ENCODE measurements at places on chromosomes 1 and 21. TPM values are rescaled to one million over a fixed set of nuclear protein-coding genes. Genes with fewer than 3 reads are reported as not detected.

GRCh38 chr1:30425046-30425445 lies 298.3 kb downstream of the MATN1 start:
- peak; percentile 28 for DNase-seq
- no peak overlapping the region for H3K4me3 ChIP-seq
- H3K36me3 ChIP-seq: no peaks in the 10 kb centered on the region
- no peaks in the 10 kb centered on the region for H3K27me3 ChIP-seq

DNA sequence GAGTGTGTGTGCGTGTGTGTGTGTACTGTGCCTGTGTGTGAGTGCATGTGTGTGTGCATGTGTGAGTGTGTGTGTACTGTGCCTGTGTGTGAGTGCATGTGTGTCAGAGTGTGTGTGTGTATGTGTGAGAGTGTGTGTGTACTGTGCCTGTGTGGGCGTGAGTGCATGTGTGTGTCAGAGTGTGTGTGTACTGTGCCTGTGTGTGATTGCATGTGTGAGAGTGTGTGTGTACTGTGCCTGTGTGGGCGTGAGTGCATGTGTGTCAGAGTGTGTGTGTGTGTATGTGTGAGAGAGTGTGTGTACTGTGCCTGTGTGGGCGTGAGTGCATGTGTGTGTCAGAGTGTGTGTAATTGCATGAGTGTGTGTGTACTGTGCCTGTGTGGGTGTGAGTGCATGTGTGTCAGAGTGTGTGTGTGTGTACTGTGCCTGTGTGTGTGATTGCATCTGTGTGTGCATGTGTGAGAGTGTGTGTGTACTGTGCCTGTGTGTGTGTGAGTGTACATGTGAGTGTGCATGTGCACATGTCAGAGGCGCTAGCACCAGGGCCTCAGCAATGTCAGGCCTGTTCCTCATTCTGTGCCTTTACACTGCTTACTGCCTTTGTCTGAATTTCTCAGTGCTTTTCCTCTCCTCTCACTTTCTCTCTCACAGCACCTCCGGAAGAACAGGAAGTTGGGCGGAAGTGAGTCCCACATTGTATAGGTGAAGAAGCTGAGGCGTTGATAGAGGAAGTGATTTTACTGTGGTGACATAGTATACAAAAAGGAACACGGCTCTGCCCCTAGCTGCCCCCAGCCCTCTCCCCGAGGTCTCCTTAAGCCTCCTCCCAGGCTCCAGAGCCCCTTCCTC lies 4.9 kb downstream of the SLC5A9 start:
- H3K27ac ChIP-seq: no peak overlapping the region
- H3K36me3 ChIP-seq: no peaks in the 10 kb centered on the region
- no peak for DNase-seq
- no peaks in the 10 kb centered on the region for H3K27me3 ChIP-seq

DNA sequence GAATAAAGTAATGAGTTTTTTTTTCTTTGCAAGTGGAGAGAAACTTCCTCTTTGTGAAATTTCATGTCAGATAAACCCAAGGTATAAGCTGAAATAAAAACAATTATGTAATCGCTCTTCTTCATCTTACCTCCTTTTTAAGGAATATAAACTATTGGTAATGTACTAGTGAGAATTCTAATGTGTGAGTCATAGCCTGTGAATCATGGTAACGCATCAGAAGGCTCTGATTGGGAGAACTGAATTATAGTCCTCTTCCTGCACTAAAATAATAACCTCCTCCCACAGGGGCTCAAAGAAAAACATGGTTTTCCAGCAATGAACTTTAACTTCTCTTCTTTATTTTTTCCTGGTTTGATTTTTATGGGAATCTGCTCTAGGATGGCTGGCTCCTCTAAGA lies 57.1 kb upstream of the COX20 start:
- no peak overlapping the region for H3K27ac ChIP-seq
- no peaks in the 10 kb centered on the region for H3K27me3 ChIP-seq
- no peak overlapping the region for H3K4me3 ChIP-seq
- no peaks in the 10 kb centered on the region for H3K36me3 ChIP-seq
- no peaks in the 10 kb centered on the region for H3K4me1 ChIP-seq
- DNase-seq: no peak

- DNase-seq: no peak
- H3K4me1 ChIP-seq: no peaks in the 10 kb centered on the region
- H3K27ac ChIP-seq: no peak overlapping the region
Measured at GRCh38 chr1:63896755-63897154, 122.9 kb downstream of the ROR1 start.

- no peak overlapping the region for H3K4me3 ChIP-seq
- H3K36me3 ChIP-seq: no peaks in the 10 kb centered on the region
- no peaks in the 10 kb centered on the region for H3K4me1 ChIP-seq
- DNase-seq: no peak
- no peaks in the 10 kb centered on the region for H3K27me3 ChIP-seq
Measured at GRCh38 chr1:14115976-14116375, 416.0 kb downstream of the PRDM2 start.

GRCh38 chr1:54095546-54096226 lies 42.3 kb downstream of the TCEANC2 start:
- no peak for DNase-seq
- H3K27ac ChIP-seq: no peak overlapping the region
- no peaks in the 10 kb centered on the region for H3K4me1 ChIP-seq
- H3K36me3 ChIP-seq: no peaks in the 10 kb centered on the region
- no peak overlapping the region for H3K4me3 ChIP-seq
- no peaks in the 10 kb centered on the region for H3K27me3 ChIP-seq

DNA sequence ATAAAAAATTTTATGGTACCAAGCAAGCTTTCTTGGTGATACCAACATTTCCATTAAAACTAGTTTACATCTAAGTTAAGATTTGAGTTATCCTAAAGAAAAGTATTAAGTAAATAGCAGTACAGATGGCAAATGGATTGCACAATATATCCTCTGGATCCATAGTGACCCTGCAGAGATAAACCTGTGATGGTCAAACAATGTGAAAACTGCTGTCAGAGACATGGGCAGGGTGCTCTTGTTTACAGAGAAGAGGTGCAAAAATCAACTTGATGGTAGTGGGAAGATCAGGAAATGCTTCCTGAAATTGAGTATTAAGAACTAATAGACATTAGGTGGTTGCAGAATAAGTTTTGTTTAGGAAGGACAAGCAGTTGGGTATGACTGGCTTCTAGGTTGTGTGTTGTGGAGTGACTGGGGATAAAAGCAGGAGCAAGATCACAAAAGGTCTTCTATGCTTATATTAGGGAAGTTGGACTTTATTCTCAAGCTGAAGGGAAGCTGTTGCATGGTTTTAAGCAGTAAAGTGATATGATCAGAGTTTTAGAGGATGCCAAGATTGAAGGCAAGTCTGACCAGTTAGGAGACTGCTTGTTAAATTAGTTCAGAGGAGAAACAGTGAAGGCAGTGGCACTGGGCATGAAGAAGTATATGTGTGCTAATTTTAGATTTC lies 9.9 kb downstream of the TTC3 start:
- no peaks in the 10 kb centered on the region for H3K27me3 ChIP-seq
- no peaks in the 10 kb centered on the region for H3K36me3 ChIP-seq
- no peaks in the 10 kb centered on the region for H3K4me1 ChIP-seq
- H3K4me3 ChIP-seq: no peak overlapping the region
- no peak for DNase-seq

DNA sequence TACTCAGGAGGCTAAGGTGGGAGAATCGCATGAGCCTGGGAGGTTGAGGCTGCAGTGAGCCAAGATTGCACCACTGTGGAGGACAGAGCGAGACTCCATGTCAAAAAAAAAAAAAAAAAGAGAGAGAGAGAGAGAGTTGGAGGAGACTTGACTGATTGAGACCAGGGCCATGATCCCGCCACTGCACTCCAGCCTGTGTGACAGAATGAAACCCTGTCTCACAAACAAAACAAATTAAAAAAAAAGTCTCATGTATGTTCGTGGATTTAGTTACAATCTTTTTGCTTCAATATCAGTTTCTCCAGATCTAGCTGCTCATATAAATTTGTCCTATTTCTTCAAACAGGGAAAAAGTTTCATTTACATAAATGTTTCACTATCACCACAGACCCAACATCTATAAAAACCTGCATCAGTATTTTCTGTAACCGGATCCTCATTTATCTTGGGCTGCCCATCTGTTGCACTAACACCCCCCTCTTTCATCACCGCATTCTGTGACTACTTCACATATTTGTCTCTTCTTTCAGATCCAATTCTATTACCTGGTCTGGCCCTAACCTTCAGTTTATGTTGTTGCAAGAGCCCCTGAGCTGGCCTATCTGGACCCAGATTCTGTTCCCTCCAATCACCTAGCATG lies 127.0 kb downstream of the GREM2 start:
- H3K27me3 ChIP-seq: no peaks in the 10 kb centered on the region
- H3K4me3 ChIP-seq: no peak overlapping the region
- DNase-seq: no peak
- no peaks in the 10 kb centered on the region for H3K36me3 ChIP-seq
- no peaks in the 10 kb centered on the region for H3K4me1 ChIP-seq

DNA sequence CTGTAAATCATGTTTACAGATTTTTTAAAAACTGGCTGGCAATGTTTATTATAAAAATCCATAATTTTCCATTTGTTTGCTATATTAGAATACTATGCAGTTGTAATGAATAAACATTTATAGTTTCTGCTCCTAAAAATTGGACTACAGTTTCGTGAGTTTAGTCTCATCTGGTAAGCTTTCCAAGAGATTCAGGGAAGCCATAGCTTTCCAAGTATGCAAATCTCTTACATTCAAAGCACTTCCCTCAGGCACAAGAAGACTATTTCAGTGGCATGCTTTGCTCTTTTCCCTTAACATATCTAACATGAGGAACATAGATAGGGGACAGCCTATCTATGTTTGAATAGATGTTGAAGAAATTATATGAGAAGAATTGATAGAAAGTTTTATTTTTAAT lies 77.2 kb downstream of the ADGRL2 start:
- DNase-seq: no peak
- no peak overlapping the region for H3K27ac ChIP-seq
- no peaks in the 10 kb centered on the region for H3K27me3 ChIP-seq
- H3K36me3 ChIP-seq: no peaks in the 10 kb centered on the region
- no peaks in the 10 kb centered on the region for H3K4me1 ChIP-seq
- no peak overlapping the region for H3K4me3 ChIP-seq

GRCh38 chr1:58575551-58576324 lies 1.3 kb downstream of the TACSTD2 start:
- no peaks in the 10 kb centered on the region for H3K4me1 ChIP-seq
- peak overlapping the region; percentile 37 for H3K4me3 ChIP-seq
- no peaks in the 10 kb centered on the region for H3K27me3 ChIP-seq
- no peaks in the 10 kb centered on the region for H3K36me3 ChIP-seq

- no peak overlapping the region for H3K4me3 ChIP-seq
- no peak overlapping the region for H3K27ac ChIP-seq
- H3K4me1 ChIP-seq: no peaks in the 10 kb centered on the region
- no peaks in the 10 kb centered on the region for H3K36me3 ChIP-seq
- H3K27me3 ChIP-seq: no peaks in the 10 kb centered on the region
Measured at GRCh38 chr1:47478090-47478489, 40.2 kb downstream of the FOXD2 start.

- no peaks in the 10 kb centered on the region for H3K4me1 ChIP-seq
- no peak overlapping the region for H3K4me3 ChIP-seq
- H3K36me3 ChIP-seq: no peaks in the 10 kb centered on the region
Measured at GRCh38 chr1:41532206-41532975, 47.9 kb upstream of the EDN2 start.

DNA sequence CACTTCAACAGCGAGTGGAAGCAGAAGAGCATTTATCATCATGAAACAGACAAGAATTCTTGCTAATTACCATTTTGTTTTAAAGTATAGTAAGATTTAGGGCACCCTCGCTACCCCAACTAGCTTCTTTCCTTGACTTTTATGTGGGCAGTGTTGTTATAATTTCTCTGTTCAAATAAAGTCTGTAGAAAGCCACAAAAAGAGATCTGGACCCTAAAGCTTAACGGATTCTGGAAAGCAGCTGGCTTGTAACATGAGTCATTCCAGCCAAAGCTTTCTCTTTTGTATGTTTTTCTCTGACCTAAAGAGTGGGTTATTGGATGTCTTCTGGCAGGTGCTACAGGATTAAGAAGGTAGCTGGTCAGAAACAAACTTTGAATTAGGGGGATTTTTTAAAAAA lies 37.4 kb downstream of the RUNX1 start:
- no peaks in the 10 kb centered on the region for H3K27me3 ChIP-seq
- H3K36me3 ChIP-seq: no peaks in the 10 kb centered on the region
- no peaks in the 10 kb centered on the region for H3K4me1 ChIP-seq
- no peak overlapping the region for H3K27ac ChIP-seq
- no peak for DNase-seq
- no peak overlapping the region for H3K4me3 ChIP-seq

GRCh38 chr21:38220270-38220737 lies 36.5 kb upstream of the KCNJ15 start:
- no peaks in the 10 kb centered on the region for H3K27me3 ChIP-seq
- no peaks in the 10 kb centered on the region for H3K4me1 ChIP-seq
- DNase-seq: no peak
- no peak overlapping the region for H3K27ac ChIP-seq

DNA sequence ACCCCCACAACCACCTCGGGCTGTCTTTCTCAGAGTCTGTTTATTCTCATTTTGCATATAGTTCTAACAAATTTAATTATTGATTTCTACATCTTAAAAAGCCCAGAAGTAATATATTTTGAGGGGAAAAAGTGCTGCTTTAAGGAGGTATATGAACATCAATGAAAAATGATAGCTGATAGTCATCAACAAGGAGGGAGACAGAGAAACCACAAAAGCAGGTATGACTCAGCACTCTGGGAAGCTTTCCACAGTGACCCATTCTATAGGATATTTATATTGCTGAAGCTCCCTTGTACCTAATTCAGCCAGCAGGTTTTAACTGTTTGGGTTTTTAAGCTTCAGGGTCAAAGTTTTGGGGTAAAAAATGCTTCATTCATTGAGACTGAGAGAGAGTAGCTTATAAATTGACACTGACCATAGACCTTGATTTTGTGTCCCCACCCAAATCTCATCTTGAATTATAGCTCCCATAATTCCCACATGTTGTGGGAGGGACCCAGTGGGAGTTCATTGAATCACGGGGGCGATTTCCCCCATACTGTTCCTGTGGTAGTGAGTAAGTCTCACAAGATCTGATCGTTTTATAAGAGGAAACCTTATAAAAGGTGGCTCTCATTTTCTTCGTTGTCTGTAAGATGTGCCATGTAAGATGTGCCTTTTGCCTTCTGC lies 27.4 kb downstream of the VANGL1 start:
- H3K36me3 ChIP-seq: no peaks in the 10 kb centered on the region
- no peaks in the 10 kb centered on the region for H3K27me3 ChIP-seq
- DNase-seq: no peak
- no peaks in the 10 kb centered on the region for H3K4me1 ChIP-seq

GRCh38 chr1:59057211-59057694 lies 239.6 kb upstream of the FGGY start:
- peak overlapping the region; percentile 7 for H3K4me3 ChIP-seq
- H3K36me3 ChIP-seq: no peaks in the 10 kb centered on the region
- peak overlapping the region; percentile 76 for H3K27ac ChIP-seq
- H3K4me1 ChIP-seq: no peaks in the 10 kb centered on the region

- H3K27me3 ChIP-seq: no peaks in the 10 kb centered on the region
- H3K4me1 ChIP-seq: no peaks in the 10 kb centered on the region
- H3K36me3 ChIP-seq: no peaks in the 10 kb centered on the region
- no peak overlapping the region for H3K4me3 ChIP-seq
Measured at GRCh38 chr21:40070871-40071270, 203.6 kb downstream of the PCP4 start.

Gene CATSPERE
- 3.2 TPM for total RNA-seq

Gene PTGER3
- total RNA-seq: 193 TPM

Gene LCE1D
- not detected for total RNA-seq

Gene SLAMF7
- total RNA-seq: 5.7 TPM

Gene EPS8L3
- total RNA-seq: not detected

Gene ATP1A2
- 229 TPM for total RNA-seq

Gene TDRD5
- 0.96 TPM for total RNA-seq

Gene FAM151A
- 0.16 TPM for total RNA-seq
